ENCODE measurements at places on chromosomes 4 and X. TPM values are rescaled to one million over a fixed set of nuclear protein-coding genes. Genes with fewer than 3 reads are reported as not detected.

- DNase-seq = no peak
These were observed 9.2 kb upstream of the HMX1 start for GRCh38 chr4:8880851-8881250.

GRCh38 chrX:2664502-2664901, 26.6 kb upstream of the CD99 start:
- peak; percentile 38 for DNase-seq

DNA sequence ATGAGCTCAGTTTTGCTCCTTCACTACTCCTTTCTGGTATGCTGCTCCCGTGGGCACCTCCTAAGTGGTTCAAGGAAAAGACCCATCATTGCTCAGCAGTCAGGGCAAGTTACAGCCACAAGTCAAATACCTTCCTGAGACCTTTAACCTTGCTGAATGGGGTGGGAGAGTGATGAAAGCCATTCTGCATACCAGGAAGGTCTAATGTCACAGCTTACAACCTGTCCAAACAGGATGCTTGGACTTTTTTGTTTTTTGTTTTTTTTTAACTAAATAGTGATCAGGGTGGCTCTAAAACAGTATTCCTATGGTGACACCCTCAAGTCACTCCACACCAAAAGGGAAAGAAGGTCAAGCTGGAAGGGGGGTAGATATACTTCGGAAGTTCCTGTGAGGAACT, 93.1 kb downstream of the GPC3 start:
- no peak for DNase-seq

GRCh38 chrX:64176876-64177275, 28.6 kb downstream of the AMER1 start:
- no peak for DNase-seq

- no peak for DNase-seq
These were observed 545 bp downstream of the ABCE1 start for GRCh38 chr4:145098675-145099037.

The HPF1 gene
- total RNA-seq = 169 TPM

DNA sequence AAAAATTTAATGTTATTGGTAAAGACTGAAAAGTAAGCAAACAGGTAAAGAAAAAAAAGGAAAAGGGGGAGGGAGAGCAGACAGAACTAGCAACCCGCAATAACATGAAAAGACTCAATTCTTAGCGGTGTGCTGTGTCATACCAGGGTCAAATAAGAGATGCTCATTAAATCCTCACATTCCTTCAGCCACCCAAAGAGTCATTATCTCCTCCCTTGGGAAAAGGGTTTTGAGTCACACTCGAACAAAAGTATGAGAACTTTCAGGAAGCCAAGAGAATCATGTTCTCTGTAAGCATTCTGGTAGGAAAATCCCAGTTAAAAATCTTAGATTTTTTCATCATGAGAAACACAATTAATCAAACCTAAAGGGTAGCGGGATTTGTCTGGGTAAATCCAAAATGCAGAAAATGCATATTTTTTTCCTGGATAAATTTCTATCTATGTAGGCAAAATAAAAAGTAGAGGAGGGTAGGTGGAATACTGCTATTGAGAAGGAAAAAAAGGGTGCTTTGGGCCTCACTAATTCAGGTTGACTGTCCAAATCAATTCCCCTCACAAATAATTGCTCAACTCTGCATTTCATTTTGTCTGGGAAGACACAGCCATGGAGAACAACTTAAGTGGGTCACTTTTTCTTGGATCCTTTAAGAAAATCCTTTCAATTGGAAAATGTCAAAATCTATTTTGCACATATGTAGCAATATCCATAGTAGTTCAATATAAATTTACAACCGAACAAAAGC, 23.2 kb downstream of the TNIP3 start:
- DNase-seq = no peak

DNA sequence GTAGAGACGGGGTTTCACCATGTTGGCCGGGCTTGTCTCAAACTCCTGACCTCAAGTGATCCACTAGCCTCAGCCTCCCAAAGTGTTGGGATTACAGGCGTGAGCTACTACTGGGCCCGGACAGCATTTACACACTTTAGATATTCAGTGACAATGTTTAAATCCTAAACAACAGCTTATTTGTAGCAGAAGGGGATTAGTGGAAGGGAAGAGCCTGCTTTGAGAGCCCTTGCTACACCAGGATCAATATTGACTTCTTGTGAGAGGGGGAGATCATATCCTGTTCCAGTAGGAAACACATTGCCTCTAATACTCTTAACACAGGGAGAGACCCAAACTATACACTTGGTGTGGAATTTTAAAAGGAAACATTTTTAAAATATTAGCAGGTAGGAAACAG, 7.1 kb downstream of the MGST2 start:
- DNase-seq = no peak

DNA sequence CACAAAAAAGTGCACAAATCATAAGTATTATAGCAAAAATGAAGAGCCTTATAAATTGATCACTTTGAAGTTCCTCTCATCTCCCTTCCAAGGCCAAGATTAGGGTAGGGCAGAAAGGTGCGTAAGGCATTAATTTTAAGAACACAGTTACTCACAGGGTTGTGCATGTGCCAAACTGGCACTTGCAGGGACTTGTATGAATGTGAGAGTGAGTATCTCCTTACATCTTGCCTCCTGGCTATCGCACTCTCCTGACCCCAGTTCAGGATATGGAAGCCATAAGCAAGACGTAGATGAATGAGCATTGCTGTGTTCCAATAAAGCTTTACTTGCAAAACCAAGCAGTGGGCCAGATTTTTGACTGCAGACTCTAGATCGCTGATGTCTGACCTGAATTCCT, 510.1 kb upstream of the AADAT start:
- DNase-seq = no peak

DNA sequence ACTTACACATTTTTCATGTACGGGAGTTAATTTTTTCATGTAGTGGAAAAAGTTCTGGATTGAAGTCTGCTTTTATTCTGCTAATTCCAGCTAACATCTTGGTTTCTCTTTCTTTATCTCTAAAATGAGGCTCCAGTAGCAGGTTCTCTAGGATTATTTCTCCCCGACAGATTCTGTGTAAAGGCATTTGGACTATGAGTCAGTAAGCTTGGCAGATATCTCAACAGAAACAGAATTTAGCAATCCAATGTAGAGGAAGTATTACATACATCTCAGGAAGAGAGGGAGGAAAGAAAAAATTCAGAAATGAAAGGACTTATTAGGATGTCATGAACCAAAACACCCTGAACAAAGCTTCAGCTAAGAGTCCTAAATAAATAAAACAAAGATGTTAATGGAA, 1682.3 kb upstream of the TENM3 start:
- no peak for DNase-seq

DNA sequence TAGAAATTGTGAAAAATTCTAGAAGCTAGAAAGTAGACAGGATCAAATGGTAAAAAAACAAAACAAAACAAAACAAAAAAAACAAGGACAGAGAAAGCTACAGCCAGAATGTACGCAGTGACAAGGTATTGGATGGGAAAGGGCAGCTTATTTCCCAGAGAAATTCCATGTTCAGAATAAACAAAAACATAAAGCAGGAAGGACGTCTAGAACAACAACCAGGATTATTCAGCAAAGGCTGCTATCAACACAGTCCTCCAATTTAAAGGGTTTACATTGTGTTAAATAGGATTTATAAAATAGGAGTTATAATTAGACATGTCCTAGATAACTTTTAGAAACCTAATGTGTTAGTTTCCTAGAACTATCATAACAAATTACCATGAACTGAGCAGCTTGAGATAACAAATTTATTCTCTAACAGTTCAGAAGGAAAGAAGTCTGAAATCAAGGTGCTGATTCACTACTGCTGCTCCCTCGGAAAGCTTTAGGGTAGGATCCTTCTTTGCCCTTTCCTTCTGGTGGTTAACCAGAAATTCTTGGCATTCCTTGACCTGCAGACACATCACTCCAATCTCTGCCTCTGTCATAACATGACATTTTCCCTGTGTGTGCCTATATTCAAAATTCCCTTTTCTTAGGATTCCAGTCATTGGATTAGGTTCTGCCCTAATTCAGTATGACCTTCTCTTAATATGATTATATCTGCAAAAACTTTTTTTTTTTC, 175.6 kb downstream of the SNCA start:
- DNase-seq = no peak

The BTC gene
- total RNA-seq = 3.0 TPM

- no peak for DNase-seq
These were observed 484.0 kb downstream of the NAF1 start for GRCh38 chr4:162682651-162683050.

DNA sequence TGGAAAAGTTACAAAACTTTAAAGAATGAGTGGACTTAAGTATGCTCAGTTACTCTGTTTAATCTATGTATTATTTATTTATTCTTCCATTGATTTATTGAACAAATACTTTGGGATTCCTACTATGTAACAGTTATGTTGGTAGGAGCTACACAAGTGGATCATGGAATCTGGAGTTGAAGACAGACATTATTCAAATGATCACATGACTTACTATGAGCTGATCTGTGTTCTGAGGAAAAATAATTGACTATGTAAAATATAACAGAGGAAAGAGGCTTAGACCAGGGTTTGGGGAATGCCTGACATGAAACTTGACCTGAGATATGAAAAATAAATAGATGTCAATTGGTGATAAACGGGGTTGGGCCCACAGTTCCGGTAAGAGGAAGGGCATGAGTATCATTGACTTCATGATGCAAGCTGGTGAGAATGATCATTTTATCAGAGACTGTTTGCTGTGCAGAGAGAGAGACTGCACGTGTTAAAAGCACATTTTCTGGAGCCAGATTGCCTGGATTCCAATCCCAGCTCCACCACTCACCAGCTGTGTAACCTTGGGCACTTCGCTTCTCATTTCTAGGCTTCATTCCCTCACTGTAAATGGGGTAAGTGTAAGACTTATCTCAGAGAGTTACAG, 179.0 kb downstream of the SPCS3 start:
- no peak for DNase-seq

DNA sequence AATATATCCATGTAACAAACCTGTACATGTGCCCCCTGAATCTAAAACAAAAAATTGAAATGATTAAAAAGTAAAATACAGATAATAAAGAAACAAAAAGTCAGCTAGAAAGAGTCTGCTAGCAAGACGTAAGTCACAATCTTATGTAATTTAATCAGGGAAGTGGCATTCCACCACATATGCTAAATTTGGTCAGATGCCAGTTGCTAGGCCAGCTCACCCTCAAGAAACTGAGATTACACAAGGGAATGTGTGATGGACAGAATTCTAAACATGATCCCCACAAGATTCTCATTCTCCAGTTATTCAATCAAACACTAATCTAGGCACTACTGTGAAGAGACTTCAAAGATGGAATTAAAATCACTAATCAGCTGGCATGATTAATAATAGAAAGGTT, 689.3 kb downstream of the CENPC start:
- no peak for DNase-seq

GRCh38 chr4:134470544-134470943, 269.0 kb upstream of the PABPC4L start:
- DNase-seq = no peak

GRCh38 chrX:147803948-147804347, 107.8 kb upstream of the FMR1 start:
- no peak for DNase-seq

The SLC10A4 gene
- not detected for total RNA-seq

DNA sequence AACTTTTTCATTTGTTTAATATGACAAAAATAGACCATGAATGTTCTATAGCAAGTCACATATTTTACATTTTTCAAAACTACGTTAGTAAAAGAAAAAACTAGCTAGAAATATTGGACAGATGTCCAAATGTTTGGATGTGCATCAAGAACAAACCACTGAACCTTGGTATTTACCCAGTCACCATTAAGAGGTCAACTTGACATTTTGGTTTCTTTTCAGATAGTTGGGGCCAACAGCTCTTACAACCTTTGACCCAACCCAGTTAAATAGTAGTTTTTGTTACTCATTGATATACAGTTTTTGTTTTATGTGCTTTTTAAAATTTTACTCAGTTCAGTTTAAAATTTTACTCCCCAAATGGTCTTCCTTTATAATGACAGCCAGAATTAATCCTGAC, 238.7 kb upstream of the TET2 start:
- no peak for DNase-seq

The SMPX gene
- total RNA-seq = not detected

The MAMLD1 gene
- total RNA-seq = 20.6 TPM

DNA sequence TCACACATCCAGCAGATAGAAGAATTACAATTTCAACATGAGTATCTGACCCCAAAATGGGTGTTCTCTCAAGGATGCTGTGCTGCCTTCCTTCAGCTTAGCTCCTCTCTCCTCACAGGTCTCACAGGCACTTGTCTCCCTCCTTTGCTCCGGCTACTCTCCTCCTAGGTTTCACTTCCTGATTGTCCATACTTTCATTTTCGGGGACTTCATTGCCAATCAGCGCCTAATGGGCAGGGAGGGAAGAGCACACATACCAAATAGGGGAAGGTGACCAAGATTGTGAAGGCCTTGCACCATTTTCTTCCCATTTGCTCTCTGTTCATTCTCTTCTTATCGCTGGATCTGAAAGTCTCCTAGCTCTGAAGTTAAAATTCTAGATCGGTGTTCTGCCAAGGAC, 125.4 kb upstream of the EOLA2 start:
- DNase-seq = no peak

GRCh38 chrX:64152857-64153256, 52.7 kb downstream of the AMER1 start:
- no peak for DNase-seq

DNA sequence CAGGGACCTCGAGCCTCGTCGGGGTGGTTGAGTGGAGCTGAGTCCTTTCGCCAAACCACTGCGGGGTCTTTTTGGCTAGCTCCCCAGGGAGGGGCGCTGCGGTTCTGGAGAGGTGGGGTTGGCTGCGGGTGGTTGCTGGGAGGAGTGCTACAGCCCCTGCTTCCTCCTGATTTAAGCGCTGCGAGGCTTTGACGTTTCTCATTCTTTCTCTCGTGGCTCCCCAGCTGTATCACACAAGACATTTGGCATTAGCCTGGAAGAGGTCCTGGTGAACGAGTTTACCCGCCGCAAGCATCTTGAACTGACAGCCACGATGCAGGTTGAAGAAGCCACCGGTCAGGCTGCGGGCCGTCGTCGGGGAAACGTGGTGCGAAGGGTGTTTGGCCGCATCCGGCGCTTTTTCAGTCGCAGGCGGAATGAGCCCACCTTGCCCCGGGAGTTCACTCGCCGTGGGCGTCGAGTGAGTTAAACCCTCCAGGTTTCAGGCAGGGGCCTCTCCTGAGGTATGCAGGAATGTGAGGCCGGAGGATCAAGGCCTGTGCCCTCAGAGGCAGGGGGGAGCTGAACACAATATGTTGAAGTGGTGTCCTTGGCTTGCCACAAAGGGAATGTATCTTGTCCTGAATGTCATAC, 25.5 kb downstream of the ARHGAP36 start:
- no peak for DNase-seq

The KLHL13 gene
- 19.7 TPM for total RNA-seq

Data from uterus (tissue), 4 donors.